ENCODE measurements at places on chromosomes 16 and 17.

GRCh38 chr17:21376081-21376758 is at the start of gene KCNJ12:
TSS of gene KCNJ12 (plus strand) at chr17:21376357. CDS start at chr17:21415343, 38,986 bp downstream.
- DNase-seq, result no peak

- DNase-seq, result no peak
Observed at GRCh38 chr16:85652431-85653221, 36.1 kb downstream of the GINS2 start.

DNA sequence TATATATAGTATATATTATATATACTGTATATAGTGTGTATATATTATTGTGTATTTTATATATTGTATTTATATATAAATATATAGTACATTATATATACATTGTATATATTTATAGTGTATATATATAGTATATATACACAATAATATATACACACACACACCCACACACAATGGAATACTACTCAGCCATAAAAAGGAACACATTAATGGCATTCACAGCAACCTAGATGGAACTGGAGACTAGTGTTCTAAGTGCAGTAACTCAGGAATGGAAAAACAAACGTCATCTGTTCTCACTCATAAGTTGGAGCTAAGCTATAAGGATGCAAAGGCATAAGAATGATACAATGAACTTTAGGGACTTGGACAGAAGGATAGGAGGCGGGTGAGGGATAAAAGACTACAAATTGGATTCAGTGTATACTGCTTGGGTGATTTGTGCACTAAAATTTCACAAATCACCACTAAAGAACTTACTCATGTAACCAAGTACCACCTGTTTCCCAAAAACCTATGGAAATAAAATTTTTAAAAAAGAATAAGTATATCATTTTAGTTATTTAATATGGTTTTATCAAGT is 201.9 kb upstream of the CDH11 start:
- DNase-seq, result no peak

DNA sequence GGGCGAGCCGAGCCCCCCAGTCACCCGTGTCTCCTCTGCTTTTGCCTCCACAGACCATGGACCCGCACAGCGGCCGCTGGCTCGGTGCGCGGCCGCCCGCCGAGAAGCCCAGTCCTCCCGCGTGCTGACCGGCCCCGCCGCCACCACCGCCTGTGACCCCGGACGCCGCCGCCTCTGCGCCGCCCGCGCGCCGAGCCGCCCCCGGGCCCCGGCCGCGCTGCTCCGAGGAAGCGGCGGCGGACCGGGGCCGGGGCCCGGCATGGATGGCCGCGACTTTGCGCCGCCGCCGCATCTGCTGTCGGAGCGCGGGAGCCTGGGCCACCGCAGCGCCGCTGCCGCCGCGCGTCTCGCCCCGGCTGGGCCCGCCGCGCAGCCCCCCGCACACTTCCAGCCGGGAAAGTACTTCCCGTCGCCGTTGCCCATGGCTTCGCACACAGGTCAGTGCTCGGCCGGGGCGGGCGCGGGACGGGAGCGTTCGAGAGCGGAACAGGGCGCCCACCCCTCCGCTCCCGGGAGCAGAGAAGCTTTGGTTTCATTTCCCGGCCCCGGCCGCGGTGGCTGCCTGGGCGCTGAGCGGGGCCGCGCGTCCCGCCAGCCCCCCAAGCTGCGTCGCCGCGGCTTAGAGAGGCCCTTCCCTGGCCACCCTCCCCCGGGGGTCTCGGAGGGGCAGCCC is 4.4 kb downstream of the BAHCC1 start:
- DNase-seq, result no peak

DNA sequence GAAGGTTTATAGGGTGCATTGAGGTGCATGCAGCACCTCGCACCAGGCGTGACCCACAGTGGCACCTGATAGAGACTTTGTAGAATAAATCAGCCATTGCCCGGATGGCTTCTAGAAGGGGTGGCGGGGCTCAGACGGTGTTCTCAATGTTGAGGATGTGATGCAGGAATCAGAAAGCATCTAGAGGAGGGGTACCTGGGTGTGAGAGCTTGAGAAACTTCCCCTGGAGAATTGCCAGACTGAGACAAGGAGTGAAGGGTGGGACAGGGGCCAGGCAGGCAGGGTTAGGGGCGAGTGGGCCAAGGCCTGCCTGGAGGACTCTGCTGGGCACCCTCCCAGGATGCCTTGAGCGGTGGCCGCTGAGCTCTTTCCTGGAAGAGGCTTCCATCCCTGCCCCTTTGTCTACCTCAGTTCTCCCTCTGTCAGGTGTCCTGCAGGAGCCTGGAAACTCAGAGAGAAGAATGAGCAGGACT is 9.3 kb upstream of the ADGRG1 start:
- no peak for DNase-seq
